Activated naive CD8-positive, alpha-beta T cell treated with anti-CD3 and anti-CD28 coated beads for 36 hours (primary cell): ENCODE measurements at places on chromosomes 4 and X.

GRCh38 chr4:4496592-4497372 lies 45.1 kb downstream of the STX18 start:
- DNase-seq, result no peak

GRCh38 chr4:168480931-168481611 lies 779 bp upstream of the DDX60L start:
- peak; percentile 46 for DNase-seq

DNA sequence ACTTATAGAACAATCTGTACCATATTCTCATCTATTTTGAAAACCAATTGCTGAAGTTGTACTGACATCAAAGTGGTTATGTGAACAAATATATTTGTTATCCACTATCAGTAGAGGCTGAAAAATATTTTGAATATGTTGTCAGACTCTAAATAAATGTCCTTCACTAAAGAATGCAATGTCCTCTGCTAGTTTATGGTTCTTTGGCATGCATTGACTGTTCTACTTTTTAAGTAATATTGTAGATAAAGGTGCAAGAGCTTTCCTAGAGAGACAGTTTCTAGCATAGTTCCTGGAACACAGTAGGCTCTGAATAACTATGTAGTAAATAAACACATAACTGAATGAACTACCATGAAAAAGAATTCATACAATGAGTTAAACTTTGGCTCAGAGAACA lies 18.2 kb upstream of the COX7B2 start:
- no peak for DNase-seq

DNA sequence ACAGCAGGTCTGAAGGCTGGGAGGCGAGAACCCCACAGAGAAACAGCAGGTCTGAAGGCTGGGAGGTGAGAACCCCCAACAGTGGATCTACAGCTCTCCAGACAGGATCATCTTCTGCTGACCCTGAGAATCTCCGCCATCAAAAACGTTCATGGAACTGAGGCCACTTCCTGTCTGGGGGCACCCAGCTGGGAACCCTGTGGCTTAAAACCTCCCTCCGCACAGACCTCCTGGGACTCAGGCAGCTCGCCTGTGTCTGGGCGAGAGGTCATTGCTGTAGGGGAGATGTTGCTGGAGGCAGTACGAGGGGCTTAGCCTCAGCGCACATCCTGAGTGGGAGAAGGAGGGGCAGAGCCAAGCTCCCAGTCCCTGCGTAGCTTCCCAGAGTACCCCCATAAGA lies 15.1 kb upstream of the CLDN24 start:
- no peak for DNase-seq

- no peak for DNase-seq
These were observed 20.0 kb downstream of the DIAPH2 start for GRCh38 chrX:96704629-96705028.

DNA sequence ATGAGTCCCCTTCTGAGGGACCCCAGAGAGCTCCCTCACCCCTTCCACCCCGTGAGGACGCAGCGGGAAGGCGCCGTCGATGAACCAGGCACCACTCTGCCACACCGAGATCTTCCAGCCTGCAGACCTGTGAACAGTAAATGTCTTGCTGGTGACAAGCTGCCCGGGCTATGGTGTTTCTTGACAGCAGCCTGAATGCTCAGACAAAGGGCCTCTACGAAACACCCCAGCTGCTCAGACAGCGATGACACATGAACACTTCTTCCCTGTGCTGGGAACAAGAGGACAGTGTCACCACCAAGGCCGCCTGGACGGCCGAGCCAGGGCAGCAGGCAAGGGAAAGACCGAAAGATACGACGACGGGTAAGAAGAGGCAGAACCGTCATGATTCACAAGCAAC lies 30.6 kb upstream of the GTPBP6 start:
- no peak for DNase-seq
